ENCODE measurements at places on chromosomes 1 and 21. TPM values are rescaled to one million over a fixed set of nuclear protein-coding genes. Genes with fewer than 3 reads are reported as not detected.

GRCh38 chr1:22806584-22806983, 95.9 kb downstream of the EPHB2 start:
- no peaks in the 10 kb centered on the region for H3K27me3 ChIP-seq
- peak overlapping the region; percentile 96 for H3K27ac ChIP-seq
- H3K4me3 ChIP-seq, result peak overlapping the region; percentile 17
- H3K4me1 ChIP-seq, result peaks cover 68% of the 10 kb centered on the region
- no peaks in the 10 kb centered on the region for H3K36me3 ChIP-seq
- peak; percentile 94 for DNase-seq

GRCh38 chr1:11285883-11286734, 13.1 kb downstream of the UBIAD1 start:
- DNase-seq, result peak; percentile 23
- no peaks in the 10 kb centered on the region for H3K27me3 ChIP-seq
- H3K4me3 ChIP-seq, result peak overlapping the region; percentile 30
- H3K4me1 ChIP-seq, result peaks cover 36% of the 10 kb centered on the region
- peak overlapping the region; percentile 91 for H3K27ac ChIP-seq

DNA sequence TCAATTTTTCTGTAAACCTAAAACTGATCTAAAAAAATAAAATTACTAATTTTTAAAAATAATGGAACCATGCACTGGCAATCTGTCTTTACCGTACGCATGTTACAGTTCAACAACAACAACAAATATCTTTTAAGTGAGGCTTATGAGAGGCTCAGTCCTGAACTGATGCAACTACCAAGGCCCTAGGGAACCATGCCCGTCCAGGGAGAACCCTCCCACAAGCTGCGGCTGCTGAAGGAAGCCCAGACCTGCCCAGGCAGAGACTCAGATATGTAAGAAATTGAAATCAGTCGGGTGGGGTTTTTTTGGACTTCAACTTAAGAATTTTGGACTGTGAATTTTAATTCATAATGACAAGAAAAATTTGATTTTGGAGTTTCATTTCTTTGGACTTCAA, 91.1 kb downstream of the NPHP4 start:
- peaks cover 16% of the 10 kb centered on the region for H3K27me3 ChIP-seq
- no peak for DNase-seq

DNA sequence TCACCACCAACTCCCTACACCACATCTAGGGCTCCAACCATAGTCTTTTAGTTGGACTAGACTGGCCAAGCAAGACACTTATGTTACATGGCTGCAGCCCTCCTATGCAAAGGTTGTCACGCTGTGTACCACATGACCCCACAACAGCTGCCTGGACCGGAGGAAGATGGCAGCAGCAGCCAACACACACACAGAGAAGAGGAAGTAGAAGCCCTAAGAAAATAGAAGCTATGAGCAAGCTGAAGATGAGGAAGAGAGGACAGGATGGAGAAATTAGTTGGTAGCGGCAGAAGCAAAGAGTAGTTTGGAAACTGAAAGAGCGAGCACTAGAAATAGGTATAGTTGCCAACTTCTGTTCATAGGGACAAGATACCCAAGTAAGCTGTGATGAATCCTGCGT, 60.8 kb upstream of the RALGPS2 start:
- H3K4me1 ChIP-seq, result peaks cover 7% of the 10 kb centered on the region
- H3K27me3 ChIP-seq, result no peaks in the 10 kb centered on the region
- DNase-seq, result no peak
- no peaks in the 10 kb centered on the region for H3K36me3 ChIP-seq

DNA sequence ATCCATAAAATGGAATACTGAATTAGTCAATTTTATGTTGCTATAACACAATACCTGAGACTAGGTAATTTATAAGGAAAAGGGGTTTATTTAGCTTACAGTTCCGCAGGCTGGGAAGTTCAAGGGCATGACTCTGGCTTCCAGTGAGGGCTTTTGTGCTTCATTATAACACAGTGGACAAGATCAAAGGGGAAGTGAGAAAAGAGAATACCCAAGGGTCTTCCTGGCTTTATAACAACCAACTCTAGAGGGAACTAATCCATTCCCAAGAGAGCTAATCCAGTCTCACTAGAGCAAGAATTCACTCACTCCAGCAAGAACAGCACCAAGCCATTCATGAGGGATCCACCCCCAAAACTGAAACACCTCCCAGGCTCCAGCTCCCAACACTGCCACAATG, 3.1 kb downstream of the KIFAP3 start:
- no peaks in the 10 kb centered on the region for H3K36me3 ChIP-seq
- no peak for DNase-seq
- no peak overlapping the region for H3K4me3 ChIP-seq
- H3K4me1 ChIP-seq, result peaks cover 7% of the 10 kb centered on the region
- no peaks in the 10 kb centered on the region for H3K27me3 ChIP-seq

GRCh38 chr1:115954684-115955083, 21.6 kb upstream of the SLC22A15 start:
- H3K4me1 ChIP-seq, result no peaks in the 10 kb centered on the region
- no peak for DNase-seq
- no peak overlapping the region for H3K27ac ChIP-seq
- no peak overlapping the region for H3K4me3 ChIP-seq

GRCh38 chr1:23701996-23702395, 10.4 kb downstream of the RPL11 start:
- peaks cover 17% of the 10 kb centered on the region for H3K36me3 ChIP-seq
- H3K4me3 ChIP-seq, result no peak overlapping the region
- H3K4me1 ChIP-seq, result no peaks in the 10 kb centered on the region
- H3K27me3 ChIP-seq, result no peaks in the 10 kb centered on the region
- no peak overlapping the region for H3K27ac ChIP-seq
- no peak for DNase-seq

DNA sequence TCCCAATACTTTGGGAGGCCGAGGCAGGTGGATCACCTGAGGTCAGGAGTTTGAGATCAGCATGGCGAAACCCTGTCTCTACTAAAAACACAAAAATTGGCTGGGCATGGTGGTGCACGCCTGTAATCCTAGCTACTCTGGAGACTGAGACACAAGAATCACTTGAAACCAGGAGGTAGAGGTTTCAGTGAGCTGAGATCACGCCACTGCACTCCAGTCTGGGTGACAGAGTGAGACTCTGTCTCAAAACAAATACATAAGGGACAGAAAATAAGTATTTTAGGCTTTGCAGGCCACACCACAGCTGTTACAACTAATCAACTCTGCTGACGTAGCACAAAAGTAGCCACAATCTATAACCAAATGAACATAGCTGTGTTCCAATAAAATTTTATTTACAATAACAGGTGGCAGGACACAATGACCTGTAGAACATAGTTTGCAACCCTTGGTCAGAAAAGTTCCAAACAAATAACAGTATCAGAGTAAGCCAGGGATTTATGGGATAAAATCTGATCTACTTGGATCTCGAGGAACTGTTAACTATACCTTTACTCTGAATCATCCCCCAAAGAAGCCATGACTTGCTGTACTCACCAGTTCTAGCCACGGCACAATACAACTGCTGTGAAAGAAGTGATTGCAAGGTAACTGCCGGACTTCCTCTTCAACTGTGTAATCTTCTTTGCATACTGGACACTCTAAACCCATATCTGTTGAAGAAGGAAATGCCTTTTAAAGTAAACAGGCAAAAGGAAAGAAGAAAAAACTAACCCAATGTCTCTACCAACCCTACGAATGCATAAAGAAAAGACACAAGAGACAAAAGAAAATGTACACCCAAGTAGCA, 28.3 kb downstream of the CD160 start:
- H3K27me3 ChIP-seq, result no peaks in the 10 kb centered on the region
- no peaks in the 10 kb centered on the region for H3K4me1 ChIP-seq
- no peak for DNase-seq
- no peak overlapping the region for H3K27ac ChIP-seq
- no peak overlapping the region for H3K4me3 ChIP-seq
- H3K36me3 ChIP-seq, result peaks cover 8% of the 10 kb centered on the region

DNA sequence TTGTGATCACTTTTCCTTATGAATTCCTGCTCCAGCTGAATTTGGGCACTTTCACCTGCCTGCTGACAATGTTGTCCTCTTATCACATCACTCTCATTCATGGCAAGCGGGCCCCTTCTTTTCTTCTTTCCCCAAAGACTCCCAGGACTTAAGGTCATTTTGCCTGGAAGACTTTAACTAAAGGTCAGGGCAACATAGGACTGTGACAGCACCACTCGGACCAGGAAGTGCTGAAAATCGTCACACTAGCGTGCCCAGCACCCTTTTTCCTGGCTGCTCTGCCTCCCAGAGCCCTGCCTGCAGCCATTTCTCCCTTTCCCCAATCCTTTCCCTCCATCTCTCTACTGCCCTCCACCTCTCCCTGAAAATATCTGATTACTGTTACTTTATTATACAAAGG, 35.4 kb downstream of the CD34 start:
- no peak for DNase-seq
- H3K36me3 ChIP-seq, result no peaks in the 10 kb centered on the region

- H3K27me3 ChIP-seq, result no peaks in the 10 kb centered on the region
- H3K27ac ChIP-seq, result no peak overlapping the region
- no peak overlapping the region for H3K4me3 ChIP-seq
- DNase-seq, result peak; percentile 41
Measured at GRCh38 chr1:173507205-173507846, 30.2 kb downstream of the PRDX6 start.

The MYCL gene
- 39.8 TPM for total RNA-seq

The BMP8A gene
- 0.12 TPM for total RNA-seq

The JAM2 gene
- 1.9 TPM for total RNA-seq

All from neural progenitor cell (in vitro differentiated cells).